ENCODE measurements at places on chromosomes 7 and 10. TPM values are rescaled to one million over a fixed set of nuclear protein-coding genes. Genes with fewer than 3 reads are reported as not detected.

DNAJC9 gene
- total RNA-seq = 103 TPM

GCK gene
- not detected for total RNA-seq

MMRN2 gene
- not detected for total RNA-seq

HOGA1 gene
- total RNA-seq = 6.3 TPM

LIPF gene
- total RNA-seq = not detected

MARCHF5 gene
- total RNA-seq = 12.5 TPM

ZPBP gene
- total RNA-seq = not detected

CYP2C19 gene
- not detected for total RNA-seq

BPGM gene
- total RNA-seq = 17.5 TPM

FXYD4 gene
- total RNA-seq = not detected

DNA sequence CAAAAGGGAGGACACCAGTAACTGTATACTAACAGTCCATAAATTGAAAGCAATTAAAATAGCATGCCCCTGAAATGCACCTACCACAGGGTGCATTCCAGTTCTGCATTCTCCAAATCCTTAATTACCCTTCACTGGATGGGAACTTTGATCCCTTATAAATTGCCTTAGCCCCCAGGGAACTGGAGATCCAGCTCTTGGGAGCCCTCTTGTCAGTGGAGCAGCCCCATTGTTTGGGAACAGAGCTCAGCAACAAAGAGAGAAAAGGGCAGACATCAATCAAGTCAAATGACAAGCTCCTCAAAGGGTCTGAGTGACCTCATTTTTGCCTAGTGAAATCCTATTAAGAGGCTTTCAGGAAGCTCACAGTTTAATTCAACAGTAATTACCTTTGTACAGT lies 472.6 kb downstream of the XPNPEP1 start:
- DNase-seq = no peak

- DNase-seq = no peak
These were observed 79.2 kb downstream of the NRF1 start for GRCh38 chr7:129690701-129691100.

DNA sequence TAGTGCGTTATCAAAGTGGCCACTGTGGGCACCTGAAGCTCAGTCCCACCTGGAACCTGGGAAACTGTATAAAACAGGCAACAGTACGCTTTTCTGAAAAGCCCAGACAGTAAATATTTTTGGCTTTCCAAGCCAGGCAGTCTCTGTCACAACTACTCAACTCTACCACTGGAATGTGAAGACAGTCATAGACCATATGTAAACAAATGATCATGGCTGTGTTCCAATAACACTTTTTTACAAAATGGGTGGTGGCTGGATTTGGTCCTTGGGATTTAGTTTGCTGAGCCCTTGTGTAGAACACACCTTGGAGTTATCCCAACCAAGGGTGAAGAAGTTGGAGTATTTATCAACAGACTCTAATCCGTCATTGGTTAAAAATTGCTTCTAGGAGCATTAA lies 259.9 kb downstream of the SKIDA1 start:
- DNase-seq = peak; percentile 67

DNA sequence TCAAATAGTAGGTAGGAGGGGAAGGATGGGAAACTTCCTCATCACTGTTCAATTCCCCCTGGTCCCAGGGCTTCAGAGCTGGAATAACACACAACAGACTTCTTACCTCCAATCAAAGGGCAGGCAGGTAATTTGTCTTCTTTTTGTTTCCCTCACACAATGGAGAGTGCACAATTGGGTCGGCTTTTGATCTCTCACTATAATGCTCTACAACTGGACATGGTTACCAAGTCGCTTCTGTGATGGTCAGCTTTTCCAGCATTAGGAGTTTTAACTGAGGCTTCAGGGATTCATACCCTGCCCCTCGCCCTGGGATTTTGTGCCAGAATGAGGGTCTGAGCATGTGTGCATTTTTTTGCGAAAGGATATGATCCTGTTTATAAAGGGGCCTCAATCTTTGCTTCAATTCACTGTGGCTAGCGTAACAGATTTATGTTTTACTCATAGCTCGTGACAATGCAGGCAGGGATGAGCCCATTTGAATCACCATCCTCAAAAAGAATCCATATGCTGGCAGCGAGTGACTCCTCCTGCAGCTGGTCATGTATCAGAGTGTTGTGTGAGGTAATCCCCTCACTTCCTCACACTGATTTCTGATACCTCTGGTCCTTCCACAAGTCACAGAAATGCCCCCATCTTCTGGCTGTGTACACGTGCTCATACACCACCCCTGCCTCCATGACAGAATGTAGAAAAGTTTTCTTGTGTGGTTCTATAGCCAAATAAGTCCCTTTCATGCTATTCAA lies 189.6 kb downstream of the CTTNBP2 start:
- no peak for DNase-seq

GRCh38 chr10:87734987-87735827 lies 75.5 kb downstream of the PAPSS2 start:
- DNase-seq = peak; percentile 54

DNA sequence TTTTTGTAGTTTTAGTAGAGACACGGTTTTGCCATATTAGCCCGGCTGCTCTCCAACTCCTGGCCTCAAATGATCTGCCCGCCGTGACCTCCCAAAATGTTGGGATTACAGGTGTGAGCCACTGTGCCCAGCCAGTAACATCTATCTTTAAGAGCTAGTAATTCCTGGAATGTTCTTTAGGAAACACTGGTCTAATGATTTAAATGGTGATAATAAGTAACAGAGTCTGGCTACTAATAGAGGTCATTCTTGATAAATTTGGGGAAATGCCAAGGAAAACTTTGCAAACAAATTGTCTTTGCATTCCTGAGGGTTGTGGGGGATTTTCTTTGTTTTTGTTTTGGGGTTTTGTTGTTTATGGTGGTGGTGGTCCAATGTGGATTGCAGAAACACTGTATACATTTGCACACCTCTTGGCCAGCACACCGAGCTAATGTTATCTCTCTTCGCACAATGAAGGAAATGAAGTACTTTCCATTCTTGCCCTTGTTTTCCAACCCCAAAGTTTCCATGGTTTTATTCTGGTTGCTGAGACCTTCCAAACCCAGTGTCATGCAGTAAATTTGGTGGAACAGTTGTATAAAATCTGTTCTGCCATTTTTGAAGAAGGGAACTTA lies 51.3 kb upstream of the WIPF3 start:
- no peak for DNase-seq

DNA sequence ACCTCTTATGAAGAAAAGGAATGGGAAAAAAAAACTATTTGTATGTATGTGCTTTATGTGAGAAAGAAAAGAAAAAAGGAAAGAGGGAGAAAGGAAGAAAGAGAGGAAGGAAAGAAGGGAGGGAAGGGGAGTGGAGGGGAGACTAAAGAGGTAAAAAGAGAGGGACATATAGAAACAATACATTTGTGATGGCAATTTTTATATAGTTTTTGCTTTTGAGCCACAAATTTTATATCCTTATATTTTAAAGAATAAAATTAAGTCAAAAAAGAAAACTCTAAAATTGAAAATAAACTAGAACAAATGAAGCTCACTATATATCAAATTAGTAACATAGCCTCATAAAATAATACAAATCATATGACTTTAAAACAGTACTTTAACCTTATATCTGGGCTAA lies 11.0 kb downstream of the C7orf25 start:
- no peak for DNase-seq

GRCh38 chr7:107559864-107560263 lies 3.9 kb downstream of the COG5 start:
- DNase-seq = peak; percentile 44

DNA sequence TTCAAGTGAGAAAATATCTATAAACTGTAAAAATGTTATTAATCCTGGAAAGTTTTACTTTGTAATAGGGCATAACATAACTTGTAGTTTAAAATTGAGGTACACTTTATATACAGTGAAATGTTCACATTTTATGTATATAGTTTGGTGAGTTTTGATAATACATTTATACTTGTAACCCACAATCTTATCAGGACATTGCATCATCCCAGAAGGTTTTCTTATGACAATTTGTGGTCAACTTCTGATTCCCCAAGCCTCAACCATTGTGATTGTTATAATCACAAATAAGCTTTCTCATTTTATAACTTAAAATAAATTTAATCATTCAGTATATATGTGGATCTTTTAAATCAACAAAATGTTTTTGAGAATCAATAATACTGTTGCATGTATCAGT lies 151.1 kb downstream of the TFPI2 start:
- DNase-seq = no peak

GRCh38 chr10:72524489-72524888 lies 101.4 kb downstream of the MICU1 start:
- no peak for DNase-seq

DNA sequence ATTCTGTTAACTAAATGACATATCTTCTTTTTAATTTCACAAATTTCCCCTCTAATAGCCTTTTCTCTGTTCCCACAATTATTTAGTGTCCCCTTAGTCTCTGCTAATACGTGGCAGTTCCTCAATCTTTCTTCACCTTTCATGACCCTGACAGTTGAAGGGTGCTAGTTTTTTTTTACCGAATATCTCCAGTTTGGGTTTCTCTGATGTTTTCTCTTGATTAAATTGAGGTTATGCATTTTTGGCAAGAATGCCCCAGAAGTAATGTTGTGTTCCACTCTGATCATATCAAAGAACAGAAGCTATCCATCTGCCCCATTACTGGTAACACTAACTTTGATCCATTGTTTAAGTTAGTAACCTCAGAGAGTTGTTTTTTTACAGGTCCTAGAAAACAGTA lies 133.6 kb upstream of the ASAH2 start:
- no peak for DNase-seq

- DNase-seq = no peak
These were observed 78.7 kb upstream of the CXCL12 start for GRCh38 chr10:44463511-44464121.

DNA sequence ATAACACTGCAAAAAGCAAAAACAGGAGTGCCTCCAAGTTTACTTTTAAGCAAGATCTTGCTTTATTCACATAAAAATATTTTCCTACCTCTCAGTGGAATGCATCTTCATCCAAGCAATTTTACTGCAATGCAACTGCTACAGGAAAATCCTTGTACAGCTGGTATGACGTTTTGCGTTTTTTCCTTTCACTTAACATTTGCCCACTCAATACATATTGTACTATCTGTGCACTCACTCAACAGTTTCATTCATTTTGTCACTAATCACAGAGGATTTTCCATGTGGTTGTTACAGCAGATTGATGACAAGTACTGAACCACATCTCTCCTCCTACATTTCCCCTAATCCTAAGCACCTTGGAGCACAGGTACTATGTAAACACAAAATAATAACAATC lies 222.0 kb upstream of the IMMP2L start:
- no peak for DNase-seq

- no peak for DNase-seq
These were observed 92.2 kb downstream of the C10orf105 start for GRCh38 chr10:71627230-71627939.

- DNase-seq = no peak
These were observed 243.9 kb downstream of the ZMYND11 start for GRCh38 chr10:378930-379704.

GRCh38 chr10:115045499-115045898 lies 47.7 kb upstream of the ATRNL1 start:
- DNase-seq = no peak

DNA sequence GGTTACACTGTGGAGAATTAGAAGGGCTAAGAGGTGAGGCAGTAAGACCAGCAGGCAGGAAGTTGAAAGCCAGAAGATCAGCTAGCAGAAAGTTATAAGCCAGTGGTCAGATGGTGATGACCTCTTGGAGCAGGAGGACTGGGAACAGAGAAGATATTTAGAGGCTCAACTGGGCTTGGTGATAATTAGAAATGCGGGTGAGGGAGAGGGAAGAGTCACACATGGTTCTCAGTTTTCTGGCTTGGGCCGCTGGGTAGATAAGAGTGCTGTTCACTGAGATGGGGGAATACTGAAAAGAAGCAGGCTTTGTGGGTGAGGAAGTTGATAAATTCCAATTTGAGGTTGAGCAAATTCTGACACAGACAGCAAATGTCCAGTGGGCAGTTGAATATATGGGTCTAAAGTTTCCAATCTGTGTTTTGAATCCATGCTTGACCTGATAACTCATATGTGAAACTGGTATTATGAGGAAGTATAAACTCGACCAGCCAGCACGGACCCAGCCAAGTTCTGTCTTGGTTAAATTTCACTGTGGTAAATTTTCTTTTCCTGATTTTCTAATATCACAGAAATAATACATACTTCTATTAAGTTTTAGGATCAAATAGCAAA lies 22.7 kb downstream of the LSMEM1 start:
- no peak for DNase-seq

DNA sequence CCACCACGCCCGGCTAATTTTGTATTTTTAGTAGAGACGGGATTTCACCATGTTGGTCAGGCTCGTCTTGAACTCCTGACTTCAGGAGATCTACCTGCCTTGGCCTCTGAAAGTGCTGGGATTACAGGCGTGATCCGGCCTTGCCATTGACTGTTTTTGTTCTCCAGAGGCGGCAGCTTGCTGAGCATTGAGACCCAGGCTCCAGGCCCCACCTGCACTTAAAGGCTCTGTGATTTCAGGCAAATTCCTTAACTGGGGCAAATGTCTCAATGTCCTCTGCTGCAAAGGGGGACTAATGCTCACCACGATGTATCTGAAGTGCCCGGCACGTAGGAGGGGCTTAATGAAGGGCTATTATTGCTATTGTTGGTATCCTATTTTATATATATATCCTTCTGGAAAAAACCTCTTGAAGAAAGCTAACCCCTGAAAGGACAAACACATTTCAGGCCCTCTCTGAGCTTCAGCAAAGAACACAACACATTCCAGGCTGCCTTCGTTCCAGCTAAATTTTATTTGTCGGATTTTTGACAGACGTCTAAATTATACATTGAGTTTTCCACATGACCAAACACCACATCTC lies 29.0 kb downstream of the TRIM8 start:
- no peak for DNase-seq

DNA sequence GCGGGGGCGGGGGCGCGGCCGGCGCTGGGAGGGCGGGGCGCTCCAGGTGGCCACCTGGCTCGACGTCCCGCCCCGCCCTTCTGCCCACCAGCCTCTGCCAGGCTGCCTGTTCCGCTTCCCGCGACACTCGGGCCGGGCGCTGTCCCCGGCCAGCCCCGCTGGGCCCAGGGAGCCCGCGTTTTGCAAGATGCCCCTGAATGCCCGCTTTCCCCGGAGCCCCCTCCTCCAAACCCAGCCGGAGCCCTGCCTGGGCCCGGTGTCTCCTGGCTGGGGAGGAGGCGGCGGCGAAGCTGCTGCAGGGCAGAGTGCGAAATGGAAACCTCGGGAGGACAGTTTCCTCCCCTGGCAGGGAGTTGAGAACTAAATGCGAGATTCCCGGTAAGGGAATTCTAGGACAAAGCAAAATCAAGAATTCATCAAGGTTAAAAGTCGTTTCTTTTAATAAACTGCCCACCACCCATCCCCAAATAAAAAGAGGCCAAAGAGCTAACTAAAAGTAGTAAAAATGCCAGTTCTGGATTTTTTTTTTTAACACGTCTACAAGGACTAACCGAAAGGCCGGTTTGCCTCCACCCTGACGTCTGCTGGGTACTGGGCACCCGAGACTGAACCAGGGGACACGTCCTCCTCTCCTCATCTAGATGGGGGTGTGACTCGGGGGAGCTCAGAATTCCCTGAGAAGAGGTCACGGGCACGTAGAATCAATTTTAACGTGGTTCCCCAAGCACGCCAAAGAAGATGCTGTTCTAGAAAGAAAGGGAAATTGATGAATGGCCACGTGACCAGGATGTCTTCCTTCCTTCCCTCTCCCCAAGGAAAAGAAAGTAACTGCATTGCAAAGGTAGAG lies 200.4 kb upstream of the NFE2L3 start:
- no peak for DNase-seq

Measured in A172 (cell line).